ENCODE measurements at places on chromosomes 16 and 17.

DNA sequence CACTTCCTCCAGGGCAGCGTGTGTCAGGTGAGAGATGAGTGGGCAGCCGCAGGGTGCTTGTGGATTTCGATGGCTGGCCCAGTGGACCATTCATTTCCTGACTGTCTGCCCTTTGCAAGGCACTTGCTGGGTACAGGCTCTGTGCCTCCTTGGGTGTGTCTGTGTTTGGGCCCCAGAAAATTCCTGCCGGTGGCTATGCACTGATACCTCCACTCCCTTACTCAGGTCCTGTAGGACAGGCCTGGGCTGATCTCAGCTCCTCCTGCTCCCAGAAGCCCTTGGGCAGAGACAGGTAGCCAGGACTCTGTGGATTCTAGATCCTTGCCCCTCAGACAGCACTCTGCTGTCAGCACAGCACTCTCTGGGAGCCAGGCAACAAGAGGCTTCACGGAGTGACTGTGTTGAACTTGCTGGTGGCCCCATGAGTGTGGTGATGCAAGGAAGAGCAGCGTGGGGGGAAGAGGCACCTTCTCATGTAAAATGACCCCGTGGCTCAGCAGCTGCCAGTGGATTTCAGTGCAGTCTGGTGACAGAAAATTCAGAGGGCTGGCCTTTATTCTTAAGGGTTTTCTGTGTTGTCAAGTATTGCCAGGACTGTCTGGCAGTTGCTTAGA is 29.0 kb downstream of the PGS1 start:
- DNase-seq, result no peak

GRCh38 chr16:70788668-70789594 is 12.0 kb downstream of the VAC14 start:
- no peak for DNase-seq

DNA sequence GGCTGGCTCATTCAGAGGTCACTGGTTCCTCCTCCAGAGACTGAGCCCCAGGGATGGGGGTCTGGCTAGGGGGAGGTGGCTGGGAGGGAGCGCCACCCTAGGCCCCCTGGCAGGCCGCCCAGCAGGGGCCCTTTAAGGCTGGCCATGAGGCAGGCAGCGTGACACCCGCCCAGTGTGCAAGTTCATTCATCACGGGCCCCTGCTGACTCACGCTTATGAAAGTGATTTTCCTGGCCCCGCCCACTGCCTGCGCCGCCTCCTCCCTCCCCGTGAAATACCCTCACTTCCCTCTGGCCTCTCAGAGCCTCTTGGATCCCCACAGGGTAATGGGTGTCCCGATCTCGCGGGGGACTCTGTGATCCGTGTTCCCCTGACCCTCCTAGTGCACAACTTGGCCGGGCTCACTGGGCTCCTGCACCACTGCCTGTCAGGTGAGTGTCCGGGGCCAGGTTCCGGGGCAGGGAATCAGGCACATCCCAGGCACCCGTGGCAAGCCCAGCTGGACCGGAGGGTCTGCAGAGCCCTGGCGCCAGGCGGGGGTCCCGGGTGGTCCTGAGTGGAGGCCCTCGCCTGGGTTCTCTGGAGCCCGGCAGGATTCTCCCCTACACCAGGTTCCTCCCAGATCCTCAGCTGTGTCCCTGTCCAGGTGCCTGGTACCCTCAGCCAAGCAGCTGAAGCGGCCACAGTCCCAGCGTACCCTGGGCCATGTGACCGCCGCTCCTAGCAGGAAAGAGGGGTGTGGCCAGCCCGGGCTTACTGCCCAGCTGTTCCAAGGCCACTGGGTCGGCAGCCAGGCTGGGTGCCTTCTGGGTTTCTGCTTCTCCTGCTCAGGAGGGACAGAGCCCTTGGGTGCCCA is at the start of gene OSGIN1:
OSGIN1 (plus strand) TSS at position 301 of the 856 bp plus-strand sequence. CDS start 4,432 bp downstream, outside the sequence.
- DNase-seq, result peak; percentile 98

DNA sequence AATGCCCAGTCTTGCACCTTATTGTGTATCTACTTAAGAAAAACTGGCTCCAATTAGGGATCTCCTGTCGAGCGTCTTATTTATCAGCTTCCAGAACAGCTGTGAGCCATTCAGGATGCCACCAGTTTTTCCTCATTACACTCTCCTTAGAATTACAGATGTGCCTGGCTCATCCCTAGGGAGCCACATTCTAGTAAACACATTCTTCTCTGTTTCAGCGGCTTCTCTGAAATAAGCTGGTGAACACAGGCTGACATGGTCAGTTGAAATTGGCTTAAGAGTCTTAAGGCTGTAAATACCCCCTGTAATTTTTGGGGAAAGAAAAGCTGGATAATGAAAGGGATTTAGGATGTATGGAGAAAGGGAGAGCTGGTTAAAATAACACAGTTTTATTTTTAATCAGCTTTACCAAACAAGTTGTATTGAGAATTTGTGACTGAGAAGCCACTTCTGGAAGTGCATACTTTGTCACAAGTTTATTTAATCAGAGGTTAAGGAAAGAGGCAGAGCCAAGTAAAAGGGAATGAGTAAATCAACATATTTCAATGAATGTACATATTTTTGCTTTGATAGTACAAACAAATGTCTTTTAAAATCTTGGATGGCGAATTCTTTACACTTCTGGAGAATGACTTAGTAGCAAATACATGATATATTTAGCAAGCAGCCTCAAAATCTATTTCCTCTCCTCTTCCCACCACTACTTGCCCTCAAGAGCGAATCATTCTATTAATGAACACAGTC is 562.0 kb upstream of the GOT2 start:
- DNase-seq, result no peak

GRCh38 chr16:9658164-9658563 is 524.1 kb downstream of the GRIN2A start:
- no peak for DNase-seq

DNA sequence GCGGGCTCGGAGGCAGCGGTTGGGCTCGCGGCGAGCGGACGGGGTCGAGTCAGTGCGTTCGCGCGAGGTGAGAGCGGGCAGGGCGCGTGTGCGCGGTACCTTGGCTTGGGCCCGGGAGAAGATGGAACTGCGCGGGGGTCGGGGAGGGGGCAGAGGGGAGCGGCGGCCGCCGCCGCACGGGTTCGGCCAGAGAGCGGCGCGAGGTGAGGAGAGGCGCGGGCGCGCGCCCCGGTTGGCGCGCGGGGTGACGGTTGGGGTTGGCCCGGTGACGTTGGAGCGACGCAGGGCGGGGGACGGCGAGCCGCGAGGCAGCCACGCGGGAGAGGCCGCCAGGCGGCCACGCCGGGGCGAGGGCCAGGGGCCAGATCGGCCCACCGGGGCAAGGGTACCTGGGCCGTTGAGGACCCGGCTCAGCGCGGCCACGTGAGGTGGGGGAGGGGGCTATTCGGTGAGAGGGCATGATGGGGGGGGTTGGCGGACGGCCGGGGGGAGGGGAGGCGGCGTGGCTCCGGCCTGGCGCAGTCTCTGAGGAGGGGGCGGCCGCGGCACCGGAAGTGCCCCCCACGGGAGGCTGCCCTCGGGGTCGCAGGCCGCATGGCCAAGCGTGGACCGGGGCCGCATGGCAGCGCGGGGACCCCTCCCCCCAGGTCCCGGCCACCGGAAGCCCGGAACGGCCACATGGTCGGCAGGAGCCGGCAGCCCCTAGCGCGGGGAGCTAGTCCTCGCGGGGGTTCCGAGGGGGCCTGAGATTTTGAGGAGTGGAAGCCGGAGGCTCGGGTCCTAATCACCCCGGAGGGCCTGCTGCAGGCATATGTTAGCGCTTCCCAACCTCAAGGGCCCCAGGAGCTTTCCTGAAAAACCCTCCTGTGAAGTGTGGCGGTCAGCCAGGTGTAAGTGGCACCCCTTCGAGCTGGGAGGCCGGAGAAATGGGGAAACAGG is 527 bp downstream of the EIF5A start:
- peak; percentile 53 for DNase-seq

DNA sequence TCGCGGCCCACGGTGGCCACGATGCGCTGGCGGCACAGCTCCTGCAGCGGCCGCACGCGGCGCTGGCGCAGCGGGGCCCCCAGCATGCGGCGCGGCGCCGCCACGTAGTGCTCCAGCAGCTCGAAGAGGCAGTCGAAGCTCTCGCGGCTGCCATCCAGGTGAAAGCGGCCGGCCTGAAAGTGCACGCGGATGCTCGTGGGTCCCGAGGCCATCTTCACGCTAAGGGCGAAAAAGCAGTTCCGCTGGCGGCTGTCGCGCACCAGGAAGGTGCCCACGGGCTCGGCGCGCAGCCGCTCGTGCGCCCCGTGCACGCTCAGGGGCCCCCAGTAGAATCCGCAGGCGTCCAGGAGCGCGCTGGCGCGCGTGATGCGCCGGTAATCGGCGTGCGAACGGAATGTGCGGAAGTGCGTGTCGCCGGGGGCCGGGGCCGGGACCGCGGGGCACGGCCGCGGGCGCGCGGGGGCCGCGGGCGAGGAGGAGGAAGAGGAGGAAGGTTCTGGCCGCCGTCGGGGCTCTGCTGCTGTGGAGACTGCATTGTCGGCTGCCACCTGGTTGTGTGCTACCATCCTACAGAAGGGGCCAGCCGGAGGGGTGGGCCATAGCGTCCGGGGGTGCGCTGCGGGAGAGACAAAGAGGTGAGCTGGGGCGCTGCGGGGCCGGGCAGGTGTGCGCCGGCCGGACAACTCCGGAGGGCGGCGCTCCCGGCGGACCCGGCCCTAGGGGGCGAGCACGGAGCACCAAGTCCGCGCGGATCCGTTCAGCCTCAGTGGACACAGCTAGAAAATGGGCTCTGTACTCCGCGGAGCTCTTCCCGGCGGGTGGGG is 879 bp downstream of the SOCS1 start:
- peak; percentile 74 for DNase-seq

DNA sequence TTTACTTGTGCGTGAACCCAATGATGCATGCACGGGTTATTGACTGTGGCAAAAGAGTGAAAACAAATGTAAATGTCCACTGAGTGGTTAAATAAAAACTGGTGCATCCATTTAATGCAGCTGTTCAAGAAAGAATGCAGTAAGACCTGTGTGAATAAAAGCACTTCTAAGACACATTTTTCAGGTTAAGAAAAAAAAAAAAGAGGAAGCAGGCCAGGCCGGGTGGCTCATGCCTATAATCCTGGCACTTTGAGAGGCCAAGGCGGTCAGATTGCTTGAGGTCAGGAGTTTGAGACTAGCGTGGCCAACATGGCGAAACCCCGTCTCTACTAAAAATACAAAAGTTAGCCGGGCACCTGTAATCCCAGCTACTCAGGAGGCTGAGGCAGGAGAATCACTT is 11.8 kb downstream of the CNGB1 start:
- DNase-seq, result no peak

- DNase-seq, result no peak
These were observed 56.4 kb downstream of the WWOX start for GRCh38 chr16:78155791-78156345.

GRCh38 chr16:30186782-30187555 is 3.6 kb downstream of the CORO1A start:
- peak; percentile 30 for DNase-seq

DNA sequence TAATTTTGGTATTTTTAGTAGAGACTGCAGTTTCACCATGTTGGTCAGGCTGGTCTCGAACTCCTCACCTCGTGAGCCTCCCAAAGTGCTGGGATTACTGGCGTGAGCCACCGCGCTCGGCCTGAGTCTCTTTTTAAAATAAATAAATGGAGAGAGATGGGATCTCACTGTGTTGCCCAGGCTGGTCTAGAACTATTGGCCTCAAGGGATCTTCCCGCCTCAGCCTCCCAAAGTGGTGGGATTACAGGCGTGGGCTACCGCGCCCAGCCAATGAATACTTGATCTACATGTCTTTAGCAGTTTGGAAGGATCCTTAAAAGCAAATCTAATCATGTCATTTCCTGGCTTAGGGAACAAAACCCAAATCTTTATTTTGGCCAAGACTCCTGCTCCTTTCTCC is 1.2 kb downstream of the DHODH start:
- DNase-seq, result no peak

DNA sequence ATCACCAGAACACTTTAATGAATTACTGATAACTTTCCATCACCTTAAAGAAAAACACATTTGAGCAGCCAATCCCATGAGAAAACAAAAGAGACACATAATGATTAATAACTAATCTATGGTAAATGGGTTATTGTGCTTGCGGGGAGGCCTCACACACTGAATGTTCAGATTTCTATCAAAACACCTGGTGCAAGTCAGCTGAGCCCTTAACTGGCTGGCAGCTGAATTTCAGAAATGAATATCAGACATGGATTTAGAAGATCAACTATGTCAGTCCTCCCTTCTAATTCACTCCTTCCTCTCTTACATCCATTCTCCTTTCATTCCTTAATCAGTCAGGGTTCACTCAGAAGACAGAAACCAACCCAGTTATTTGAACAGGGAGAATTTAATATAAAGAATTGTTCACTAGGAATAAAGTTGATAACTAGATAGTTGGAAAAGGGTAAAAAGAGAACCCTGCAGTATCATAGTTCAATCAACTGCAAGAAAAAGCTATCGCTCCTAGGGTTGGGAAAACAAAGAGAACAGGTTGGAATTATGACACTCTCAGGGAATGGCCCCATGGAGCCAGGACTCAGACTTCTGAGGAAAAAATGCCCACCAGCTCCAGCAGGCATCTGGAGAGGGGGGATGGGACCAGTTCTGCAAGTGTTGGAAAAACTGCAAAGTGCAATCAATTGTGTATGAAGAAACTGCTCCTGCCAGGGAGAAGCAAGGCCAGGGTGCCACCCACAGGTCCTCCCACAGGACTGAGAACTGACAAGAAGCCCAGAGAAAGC is 577.1 kb upstream of the CDH5 start:
- no peak for DNase-seq

- no peak for DNase-seq
These were observed 11.8 kb upstream of the KCNH6 start for GRCh38 chr17:63511331-63511730.

GRCh38 chr17:36535669-36536081 is 888 bp downstream of the PIGW start:
- DNase-seq, result no peak

- no peak for DNase-seq
These were observed 26.1 kb upstream of the ZNHIT3 start for GRCh38 chr17:36460265-36460937.

DNA sequence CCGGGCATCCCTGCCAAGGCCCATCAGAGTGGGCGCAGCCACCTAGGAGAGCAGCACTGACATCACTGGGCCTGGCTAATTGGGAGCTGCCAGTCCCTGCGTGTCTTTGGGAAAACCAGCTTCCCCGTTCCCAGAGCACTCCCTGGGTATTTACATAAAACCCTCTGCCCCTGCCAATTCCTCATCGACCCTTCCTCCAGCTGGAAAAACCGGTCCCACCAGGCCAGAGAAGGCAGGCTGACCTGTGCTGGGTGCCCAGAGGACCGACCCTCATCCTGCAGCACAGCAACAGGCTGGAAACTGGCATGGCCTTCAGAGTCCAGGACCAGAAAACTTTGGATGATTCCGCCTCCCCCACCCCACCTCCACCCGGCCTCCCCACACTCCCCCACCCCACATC is 8.2 kb upstream of the FOXN1 start:
- no peak for DNase-seq

DNA sequence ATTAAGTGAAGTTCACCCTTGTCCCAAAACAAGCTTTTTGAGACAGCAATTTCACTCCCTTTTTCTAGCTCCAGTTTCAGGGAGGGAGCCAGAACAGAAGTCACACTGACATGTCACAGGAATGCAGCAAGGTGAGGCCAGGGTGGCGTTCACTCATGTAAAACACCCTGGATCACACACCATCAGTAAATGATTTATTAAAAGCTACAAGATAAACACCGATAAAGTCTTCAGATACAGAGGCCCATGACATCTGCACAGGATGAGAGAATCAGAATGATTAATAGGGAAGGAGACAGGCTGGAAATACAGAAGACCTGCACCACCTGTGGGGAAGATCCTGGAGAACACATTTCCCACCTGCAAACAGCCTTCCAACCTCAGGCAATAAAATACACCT is 77.5 kb upstream of the DYNLRB2 start:
- no peak for DNase-seq

- DNase-seq, result peak; percentile 87
These were observed 55.9 kb upstream of the ADCY7 start for GRCh38 chr16:50210266-50211038.

GRCh38 chr17:49343273-49343672 is 18.8 kb downstream of the ZNF652 start:
- no peak for DNase-seq
